ENCODE measurements at places on chromosomes 2 and 18. TPM values are rescaled to one million over a fixed set of nuclear protein-coding genes. Genes with fewer than 3 reads are reported as not detected.

The SIX3 gene
- not detected for total RNA-seq

The DAW1 gene
- total RNA-seq, result 0.17 TPM

The POMC gene
- not detected for total RNA-seq

The MC5R gene
- not detected for total RNA-seq

The ANKRD30B gene
- not detected for total RNA-seq

The ALKAL2 gene
- total RNA-seq, result not detected

The ASPRV1 gene
- not detected for total RNA-seq

The IL1R1 gene
- 25.0 TPM for total RNA-seq

The SLC14A1 gene
- 0.36 TPM for total RNA-seq

- no peak for DNase-seq
- no peak overlapping the region for H3K4me3 ChIP-seq
- H3K27me3 ChIP-seq, result no peaks in the 10 kb centered on the region
- H3K4me1 ChIP-seq, result no peaks in the 10 kb centered on the region
These were observed 51.5 kb upstream of the DCC start for GRCh38 chr18:52288403-52289004.

- H3K27me3 ChIP-seq, result no peaks in the 10 kb centered on the region
- peaks cover 42% of the 10 kb centered on the region for H3K36me3 ChIP-seq
- no peak for DNase-seq
- H3K4me3 ChIP-seq, result no peak overlapping the region
- peak overlapping the region; percentile 28 for H3K27ac ChIP-seq
- peaks cover 34% of the 10 kb centered on the region for H3K4me1 ChIP-seq
These were observed 130.0 kb downstream of the C2orf74 start for GRCh38 chr2:61291851-61292575.

DNA sequence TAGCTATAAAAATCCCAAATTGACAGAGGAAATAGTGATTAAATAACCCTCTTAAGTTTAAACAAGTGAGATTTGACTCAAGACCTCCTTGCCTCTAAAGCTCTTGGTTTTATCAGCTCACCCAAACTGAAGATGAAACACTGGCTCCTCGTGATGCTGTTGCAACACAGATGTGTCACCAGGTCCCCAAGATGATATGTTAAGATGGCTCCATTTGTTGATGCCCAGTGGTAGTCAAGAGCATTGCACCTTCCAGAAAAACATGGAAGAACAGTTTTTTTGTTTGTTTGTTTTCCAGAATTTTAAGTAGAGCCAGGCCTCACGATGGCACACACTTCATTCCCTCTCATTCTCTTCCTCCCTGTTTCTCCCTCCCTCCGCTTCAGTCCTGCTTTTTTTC is 399.8 kb downstream of the TXNL1 start:
- no peaks in the 10 kb centered on the region for H3K36me3 ChIP-seq
- H3K4me3 ChIP-seq, result no peak overlapping the region
- H3K27ac ChIP-seq, result no peak overlapping the region
- H3K4me1 ChIP-seq, result peaks cover 35% of the 10 kb centered on the region
- DNase-seq, result no peak

DNA sequence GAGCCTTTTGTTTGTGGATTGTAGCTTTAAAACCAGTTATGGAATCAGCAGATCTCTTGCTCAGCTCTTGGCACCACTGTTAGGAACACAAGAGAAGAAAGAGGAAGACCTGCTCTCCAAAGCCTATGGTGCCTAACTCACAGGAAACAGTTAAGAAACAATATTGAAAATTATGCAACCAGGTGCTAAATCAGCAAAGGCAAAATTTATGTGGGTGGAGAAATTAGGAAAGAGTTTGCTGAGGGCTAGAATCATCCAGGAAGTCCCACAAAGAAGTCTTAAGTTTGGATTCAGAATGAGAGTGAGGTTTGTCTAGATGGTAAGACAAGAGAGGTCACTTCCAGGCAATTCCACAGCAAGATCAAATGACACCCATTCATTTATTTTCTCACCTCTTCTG is 49.4 kb downstream of the AOX1 start:
- no peak overlapping the region for H3K27ac ChIP-seq
- no peaks in the 10 kb centered on the region for H3K27me3 ChIP-seq
- no peaks in the 10 kb centered on the region for H3K4me1 ChIP-seq
- H3K4me3 ChIP-seq, result no peak overlapping the region
- no peak for DNase-seq

DNA sequence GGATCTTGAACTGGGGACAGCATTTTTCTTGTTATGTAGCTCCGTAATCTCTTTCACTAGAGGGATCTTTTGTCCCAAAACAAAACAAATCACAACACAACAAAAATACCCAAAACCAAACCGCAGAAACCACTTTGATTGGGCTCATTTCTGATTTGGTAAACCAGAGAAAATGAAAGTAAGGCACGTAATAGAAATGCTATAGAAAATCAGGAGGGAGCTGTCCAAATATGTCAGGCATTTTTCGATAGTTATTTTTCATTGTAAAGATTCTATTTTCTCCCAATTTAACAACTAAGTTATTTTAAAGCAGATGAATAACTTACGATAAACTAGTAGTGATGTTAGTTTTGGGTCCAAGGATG is 406.5 kb downstream of the XIRP2 start:
- H3K4me1 ChIP-seq, result peaks cover 12% of the 10 kb centered on the region
- H3K36me3 ChIP-seq, result no peaks in the 10 kb centered on the region
- H3K4me3 ChIP-seq, result peak overlapping the region; percentile 91
- peaks cover 6% of the 10 kb centered on the region for H3K27me3 ChIP-seq
- DNase-seq, result no peak
- no peak overlapping the region for H3K27ac ChIP-seq

- no peaks in the 10 kb centered on the region for H3K27me3 ChIP-seq
- H3K36me3 ChIP-seq, result peaks cover 61% of the 10 kb centered on the region
- no peak for DNase-seq
- no peak overlapping the region for H3K27ac ChIP-seq
These were observed 103.3 kb downstream of the GULP1 start for GRCh38 chr2:188394931-188395472.

DNA sequence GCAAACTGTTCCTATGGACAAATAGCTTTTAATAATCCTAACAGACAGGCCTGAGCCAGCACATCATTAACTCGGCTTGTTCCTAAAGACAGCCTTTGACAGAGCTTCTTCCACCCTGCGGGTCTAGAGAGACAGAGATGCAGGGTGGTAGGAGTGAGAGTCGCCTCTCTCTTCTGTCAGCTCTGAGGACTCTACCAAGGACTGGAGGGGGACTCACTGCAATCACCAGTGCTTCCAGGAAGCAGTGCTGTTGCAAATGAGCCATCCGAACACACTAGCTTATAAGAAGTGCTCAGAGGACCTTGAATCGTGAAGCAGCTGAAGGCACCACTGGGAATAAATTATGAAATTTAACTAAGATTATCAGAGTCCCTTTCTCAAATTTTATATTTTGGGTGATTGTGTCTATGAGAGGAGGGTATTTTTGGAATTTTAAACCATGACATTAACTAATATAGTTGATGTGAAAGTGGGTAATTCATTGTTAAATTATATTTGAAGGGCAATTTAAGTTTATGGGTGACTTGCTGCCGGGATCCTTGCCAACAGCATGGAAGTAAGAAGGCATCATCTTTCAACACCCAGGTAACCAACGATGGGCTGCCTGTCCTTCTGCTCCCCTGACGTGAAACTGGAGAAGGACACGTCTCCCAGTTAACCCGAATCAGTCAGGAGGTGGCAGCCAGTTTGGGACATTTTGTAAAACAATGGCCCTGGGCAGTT is 43.6 kb upstream of the PXDN start:
- H3K4me1 ChIP-seq, result peaks cover 25% of the 10 kb centered on the region

- H3K4me3 ChIP-seq, result no peak overlapping the region
- no peaks in the 10 kb centered on the region for H3K36me3 ChIP-seq
- H3K27ac ChIP-seq, result no peak overlapping the region
- no peak for DNase-seq
- H3K4me1 ChIP-seq, result no peaks in the 10 kb centered on the region
These were observed 137.1 kb downstream of the ARHGAP28 start for GRCh38 chr18:6866552-6867085.

- H3K36me3 ChIP-seq, result no peaks in the 10 kb centered on the region
- H3K27me3 ChIP-seq, result peaks cover 3% of the 10 kb centered on the region
- no peaks in the 10 kb centered on the region for H3K4me1 ChIP-seq
- no peak for DNase-seq
- H3K4me3 ChIP-seq, result no peak overlapping the region
These were observed 16.6 kb upstream of the MSTN start for GRCh38 chr2:190079160-190079559.

DNA sequence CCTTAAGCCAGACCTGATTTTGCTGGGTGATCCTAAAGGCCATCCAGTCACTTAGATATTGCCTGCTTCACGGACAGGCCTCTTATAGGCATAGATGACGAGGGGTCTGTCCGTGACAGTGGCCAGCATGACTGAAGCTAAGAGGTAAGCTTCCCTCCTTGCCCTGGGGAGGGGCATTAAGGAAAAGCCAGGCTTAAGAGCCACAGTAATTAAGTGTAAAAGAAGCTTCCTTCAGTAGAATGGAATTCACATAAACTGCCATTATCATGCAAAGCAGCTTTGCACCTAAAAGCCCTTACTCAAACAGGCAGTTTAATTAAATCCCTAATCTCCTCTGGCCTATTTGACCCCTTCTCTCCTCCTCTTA is 99.4 kb upstream of the PKDCC start:
- no peaks in the 10 kb centered on the region for H3K4me1 ChIP-seq
- H3K27ac ChIP-seq, result no peak overlapping the region
- DNase-seq, result no peak
- H3K36me3 ChIP-seq, result no peaks in the 10 kb centered on the region
- peaks cover 37% of the 10 kb centered on the region for H3K27me3 ChIP-seq

DNA sequence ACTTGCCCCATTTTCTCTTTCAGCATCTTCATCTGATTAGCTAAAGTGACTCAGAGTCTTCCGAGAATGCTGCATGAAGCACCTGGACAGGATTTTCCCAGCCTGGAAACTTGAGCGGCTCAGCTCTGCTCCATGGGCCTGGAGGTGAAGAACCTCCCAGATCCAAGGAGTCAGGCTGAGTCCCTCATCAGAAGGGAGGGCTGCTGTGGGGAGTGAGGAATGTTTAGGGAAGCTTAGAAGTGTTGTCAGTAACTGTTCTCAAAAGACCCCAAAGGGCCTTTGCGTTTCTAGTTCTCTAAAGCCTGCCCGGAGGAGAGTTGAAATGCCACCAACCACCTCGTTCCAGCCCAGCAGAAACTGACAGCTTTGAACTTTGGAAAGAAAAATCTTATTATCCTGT is 157.1 kb downstream of the CLIP4 start:
- peaks cover 62% of the 10 kb centered on the region for H3K27me3 ChIP-seq
- no peak for DNase-seq
- no peaks in the 10 kb centered on the region for H3K36me3 ChIP-seq
- H3K4me3 ChIP-seq, result no peak overlapping the region
- no peaks in the 10 kb centered on the region for H3K4me1 ChIP-seq

DNA sequence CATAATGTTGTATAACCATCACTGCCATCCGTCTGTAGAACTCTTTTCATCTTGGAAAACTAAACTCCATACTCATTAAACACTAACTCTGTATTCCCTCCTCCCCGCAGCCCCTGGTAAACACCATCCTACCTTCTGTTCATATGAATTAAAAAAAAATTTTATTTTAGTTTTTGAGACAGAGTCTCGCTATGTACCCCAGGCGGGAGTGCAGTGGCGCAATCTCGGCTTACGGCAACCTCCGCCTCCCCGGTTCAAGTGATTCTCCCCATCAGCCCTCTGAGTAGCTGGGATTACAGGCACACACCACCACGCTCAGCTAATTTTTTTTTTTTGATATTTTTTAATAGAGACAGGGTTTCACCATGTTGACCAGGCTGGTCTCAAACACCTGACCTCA is 52.9 kb downstream of the RRM2 start:
- H3K36me3 ChIP-seq, result no peaks in the 10 kb centered on the region
- H3K4me3 ChIP-seq, result no peak overlapping the region
- no peak for DNase-seq
- peaks cover 3% of the 10 kb centered on the region for H3K4me1 ChIP-seq
- H3K27ac ChIP-seq, result no peak overlapping the region

GRCh38 chr2:45315861-45316260 is 295.2 kb downstream of the SRBD1 start:
- H3K36me3 ChIP-seq, result no peaks in the 10 kb centered on the region
- H3K27me3 ChIP-seq, result peaks cover 16% of the 10 kb centered on the region
- H3K4me3 ChIP-seq, result no peak overlapping the region
- H3K27ac ChIP-seq, result no peak overlapping the region
- no peaks in the 10 kb centered on the region for H3K4me1 ChIP-seq

DNA sequence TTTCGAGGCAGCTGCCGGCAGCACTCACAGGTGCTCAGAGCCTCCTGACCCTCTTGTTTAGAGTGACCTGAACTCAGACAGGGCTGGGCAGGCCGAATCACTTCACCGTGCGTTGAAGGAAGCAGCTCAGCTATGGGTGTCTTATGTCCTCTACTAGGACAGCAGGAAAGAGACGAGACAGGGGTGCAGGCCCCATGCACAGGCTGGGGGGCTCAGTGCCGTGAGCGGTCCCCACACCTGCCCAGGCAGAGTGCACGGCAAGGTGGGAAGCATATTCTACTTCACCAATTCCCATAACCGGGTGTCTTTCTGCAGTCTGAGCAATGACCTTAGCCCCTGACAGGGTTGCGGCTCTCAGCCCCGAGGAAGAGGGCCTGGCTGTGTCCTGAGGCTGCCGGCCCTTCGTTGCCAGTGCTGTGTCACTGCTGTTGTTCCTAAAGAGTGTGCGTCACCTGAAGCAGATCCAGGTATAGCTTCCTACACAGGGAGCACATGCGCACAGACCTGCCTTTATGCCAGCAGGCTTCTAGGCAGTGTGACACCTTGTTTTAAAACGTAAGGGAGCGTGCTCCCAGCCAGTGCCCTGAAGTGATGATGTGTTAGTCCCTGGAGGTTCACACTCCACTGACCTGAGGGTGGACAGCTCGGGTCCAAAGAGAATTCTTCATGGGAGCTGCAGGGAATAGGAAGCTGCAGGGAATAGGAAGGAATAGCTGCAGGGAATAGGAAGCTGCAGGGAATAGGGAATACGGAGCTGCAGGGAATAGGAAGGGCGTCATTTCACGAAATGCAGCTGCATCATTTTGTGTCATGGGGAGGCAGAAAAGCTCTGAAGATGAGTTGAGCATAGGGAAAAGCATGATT is 207.9 kb upstream of the SALL3 start:
- H3K27me3 ChIP-seq, result peaks cover 2% of the 10 kb centered on the region
- no peak overlapping the region for H3K27ac ChIP-seq

DNA sequence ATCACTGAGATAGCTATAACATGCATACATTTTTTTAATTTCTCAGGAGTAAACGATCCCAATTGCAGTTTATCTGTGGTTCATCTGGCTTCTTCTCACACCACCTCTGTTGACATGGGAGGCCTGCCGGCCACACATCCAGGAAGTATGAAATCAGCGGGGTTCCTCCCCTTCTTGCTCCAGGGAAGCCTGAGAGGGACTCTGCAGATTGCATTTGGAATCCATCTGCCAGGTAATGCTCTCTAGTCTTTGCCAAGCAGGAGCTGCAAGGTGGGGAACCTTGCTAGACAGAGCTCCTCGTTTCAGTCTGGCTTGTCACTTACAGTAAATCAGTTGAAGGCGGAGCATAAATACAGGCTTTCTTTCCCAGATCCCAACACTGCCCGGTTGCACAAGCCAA is 49.9 kb downstream of the SOX11 start:
- H3K4me3 ChIP-seq, result no peak overlapping the region
- DNase-seq, result no peak
- H3K36me3 ChIP-seq, result peaks cover 12% of the 10 kb centered on the region

GRCh38 chr2:95760806-95761525 is 169.2 kb downstream of the TRIM43 start:
- peak; percentile 70 for DNase-seq
- no peak overlapping the region for H3K4me3 ChIP-seq
- peaks cover 3% of the 10 kb centered on the region for H3K27me3 ChIP-seq
- H3K27ac ChIP-seq, result no peak overlapping the region
- H3K4me1 ChIP-seq, result peaks cover 14% of the 10 kb centered on the region
- no peaks in the 10 kb centered on the region for H3K36me3 ChIP-seq
